Renal cortex interstitium (tissue), 15 donors: ENCODE measurements at places on chromosomes 2 and 18.

DNA sequence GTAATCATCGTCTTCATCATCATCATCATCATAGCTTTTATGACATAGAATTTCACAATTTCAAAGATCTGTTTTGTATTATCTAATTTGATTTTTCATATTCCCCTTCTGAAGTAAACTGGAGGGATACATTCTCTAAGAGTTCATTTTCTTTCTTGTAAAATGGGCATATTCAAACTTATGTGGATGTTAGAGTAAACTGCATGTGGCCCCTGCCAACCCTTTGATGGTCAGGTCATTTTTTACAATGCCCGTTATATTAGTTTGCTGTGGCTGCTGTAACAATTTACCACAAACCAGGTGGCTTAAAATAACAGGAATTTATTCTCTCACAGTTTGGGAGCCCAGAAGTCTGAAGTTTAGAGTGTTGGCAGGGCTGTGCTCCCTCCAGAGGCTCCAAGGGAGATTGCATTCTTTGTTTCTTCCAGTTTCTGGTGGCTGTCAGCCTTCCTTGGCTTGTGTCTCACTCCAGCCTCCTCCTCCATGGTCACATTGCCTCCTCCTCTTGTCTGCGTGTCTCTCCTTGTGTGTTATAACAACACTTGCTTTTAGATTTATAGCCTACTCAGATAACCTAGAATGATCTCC, 127.5 kb upstream of the MMADHC start:
- DNase-seq: no peak

DNA sequence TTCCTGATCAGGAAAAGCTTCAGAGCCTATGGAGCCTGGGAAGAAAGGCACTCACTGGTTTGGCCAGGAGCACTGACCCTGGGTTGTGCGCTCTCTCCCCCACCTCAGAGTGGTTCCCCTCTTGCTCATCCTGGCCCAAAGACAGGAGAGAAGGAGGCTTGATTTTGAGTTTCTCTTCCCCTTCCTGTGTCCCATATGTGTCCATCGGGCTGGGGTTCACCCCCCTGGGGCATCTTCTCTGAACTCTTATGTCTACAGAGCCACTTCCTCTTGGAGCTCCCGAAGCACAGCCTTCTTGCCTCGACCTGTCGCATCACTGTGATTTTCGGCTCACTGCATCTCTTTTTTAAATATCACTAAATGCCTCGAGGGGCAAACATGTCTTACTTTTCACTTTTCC, 692.3 kb downstream of the RNF144A start:
- no peak for DNase-seq

DNA sequence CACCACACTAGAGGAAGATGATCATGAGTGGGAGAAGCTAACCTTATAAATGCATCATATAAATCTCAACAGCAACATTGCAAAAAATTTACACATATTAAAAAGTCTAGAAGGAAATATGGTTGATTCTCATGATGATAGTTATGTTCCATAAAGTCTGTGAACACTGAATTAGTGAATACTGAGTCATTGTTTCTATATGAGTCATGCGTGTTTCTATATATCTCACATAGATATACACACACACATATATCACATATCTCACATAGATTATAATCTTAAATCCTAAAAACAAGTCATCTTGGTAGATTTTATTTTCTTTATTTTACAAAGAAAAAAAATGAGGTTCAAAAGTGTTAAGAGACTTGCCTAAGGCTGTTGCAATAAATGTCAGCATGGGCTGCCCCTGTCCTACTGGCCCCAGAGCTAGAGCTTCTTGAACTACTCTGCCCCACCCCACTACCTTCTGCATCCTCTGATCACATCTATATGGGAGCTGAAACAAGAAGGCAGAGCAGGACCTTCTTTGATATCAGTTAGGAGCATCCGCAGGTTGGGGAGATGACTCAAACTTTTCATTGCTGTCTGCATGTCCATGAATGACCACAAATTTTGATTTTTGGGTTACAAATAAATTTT, 81.8 kb upstream of the ADAM23 start:
- no peak for DNase-seq

- DNase-seq: no peak
Observed at GRCh38 chr2:44715671-44716081, 225.8 kb upstream of the SIX3 start.

- DNase-seq: no peak
Observed at GRCh38 chr2:130987519-130988425, 105.5 kb downstream of the FAM168B start.

DNA sequence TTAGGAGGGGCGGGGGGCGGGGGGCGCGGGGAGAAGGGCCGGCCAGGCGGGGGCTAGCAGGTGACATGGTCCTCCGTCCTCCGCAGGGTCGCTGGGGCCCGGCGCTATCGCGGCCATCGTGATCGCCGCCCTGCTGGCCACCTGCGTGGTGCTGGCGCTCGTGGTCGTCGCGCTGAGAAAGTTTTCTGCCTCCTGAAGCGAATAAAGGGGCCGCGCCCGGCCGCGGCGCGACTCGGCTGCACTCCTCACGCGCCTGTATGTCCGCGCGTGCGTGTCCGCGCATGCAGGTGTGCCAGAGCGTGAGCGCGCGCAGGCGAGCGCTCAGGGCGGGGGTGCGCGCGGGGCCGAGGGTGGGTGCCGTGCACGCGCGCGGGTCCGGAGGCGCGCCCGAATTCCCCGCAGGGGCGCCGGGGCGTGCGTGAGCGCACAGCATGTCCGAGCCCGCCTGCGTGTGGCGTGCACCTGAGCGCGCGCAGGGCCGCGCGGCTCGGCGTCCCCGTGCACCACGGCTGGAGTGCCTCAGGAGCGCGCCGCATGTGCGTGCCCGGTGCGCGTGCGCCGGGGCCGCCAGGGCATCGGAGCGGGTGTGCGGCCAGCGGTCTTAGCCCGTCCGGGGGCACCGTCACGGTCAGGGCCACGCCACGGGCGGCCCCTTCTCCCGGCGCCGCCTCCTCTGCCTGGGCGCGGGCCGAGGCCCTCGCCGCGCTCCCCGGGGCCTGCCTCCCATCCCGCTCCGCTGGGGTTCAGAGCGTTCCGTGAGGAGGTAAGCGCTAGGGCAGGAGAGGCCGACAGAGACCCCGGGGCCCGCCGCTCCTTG, 6.3 kb downstream of the SNORC start:
- no peak for DNase-seq

DNA sequence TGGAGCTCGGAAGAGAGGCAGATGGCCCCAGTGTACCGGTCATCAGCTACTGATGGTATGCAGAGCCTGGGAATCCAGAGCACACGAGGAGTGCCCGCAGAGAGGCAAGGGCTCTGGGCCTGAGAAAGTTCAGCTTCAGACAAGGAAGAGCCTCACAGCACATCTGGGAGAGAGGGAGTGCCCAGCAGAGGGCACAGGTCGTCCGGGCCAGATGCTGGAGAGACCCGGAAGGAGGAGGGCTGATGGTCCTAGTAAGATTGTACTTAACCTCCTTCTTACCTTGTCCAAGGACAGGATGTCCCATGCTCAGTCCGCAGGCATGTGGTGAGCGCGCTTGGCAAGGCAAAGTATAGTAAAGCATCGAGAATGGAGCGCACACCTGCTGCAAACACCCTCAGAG, 24.4 kb upstream of the CHMP1B start:
- no peak for DNase-seq

GRCh38 chr2:57558312-57558711, 488.3 kb upstream of the VRK2 start:
- no peak for DNase-seq

DNA sequence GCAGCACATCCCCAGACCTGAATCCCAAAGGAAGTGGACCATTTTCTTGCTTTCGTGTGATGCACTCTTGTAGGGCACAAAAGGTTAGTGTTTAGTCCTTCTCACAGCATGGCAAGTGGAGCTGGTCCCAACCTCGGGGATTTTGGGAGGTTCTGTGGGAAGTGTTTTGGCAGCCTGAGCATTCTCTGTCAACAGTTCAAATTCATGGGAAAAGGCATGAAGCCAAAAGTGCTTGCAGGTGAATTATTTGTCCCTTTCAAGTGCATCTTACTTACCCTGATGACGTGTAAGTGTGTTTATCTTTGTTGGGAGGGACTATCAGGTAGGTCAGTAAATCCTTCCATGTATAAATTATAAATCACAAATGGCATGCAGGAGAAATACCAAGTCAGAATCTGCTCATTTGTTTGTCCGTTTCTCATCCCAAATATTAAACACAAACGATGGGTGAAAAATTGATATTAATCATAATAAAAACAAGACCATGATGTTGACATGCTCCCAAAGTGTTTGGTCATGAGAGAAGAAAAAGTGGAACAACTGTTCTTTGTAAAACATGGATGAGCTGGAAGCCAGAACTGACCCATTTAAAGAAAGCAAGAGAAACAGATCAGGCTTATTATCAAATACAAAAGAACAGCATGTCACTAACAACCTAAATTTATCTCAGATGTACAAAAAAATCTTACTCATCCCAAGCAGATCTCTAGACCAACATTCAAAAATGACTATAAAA, 57.6 kb downstream of the EPHA4 start:
- no peak for DNase-seq

GRCh38 chr2:179825494-179825893, 35.9 kb downstream of the ZNF385B start:
- DNase-seq: no peak

- no peak for DNase-seq
Observed at GRCh38 chr2:168804214-168804613, 1.8 kb downstream of the NOSTRIN start.

- no peak for DNase-seq
Observed at GRCh38 chr2:2109186-2109585, 221.9 kb downstream of the MYT1L start.

GRCh38 chr2:120477831-120478481, 132.0 kb downstream of the INHBB start:
- no peak for DNase-seq

DNA sequence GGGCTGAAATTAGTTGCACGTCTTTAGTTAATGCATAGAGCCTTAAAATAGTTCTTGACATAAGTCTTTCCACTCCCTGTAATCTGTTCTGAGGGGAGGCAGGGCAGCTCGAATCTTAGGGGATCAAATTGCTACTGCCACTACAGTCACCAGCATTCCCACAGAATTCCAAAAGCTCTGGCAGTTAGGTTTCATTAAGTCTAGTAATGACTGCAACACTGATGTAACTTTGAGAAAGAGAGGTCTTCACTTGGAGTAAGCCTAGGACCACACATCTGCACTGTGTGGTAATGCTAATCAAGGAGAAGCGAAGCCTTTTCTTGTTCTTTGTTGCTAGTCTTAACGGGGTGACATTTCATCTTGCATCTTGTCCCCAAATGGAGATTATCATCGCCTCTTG, 19.3 kb upstream of the NCK2 start:
- no peak for DNase-seq

- DNase-seq: no peak
Observed at GRCh38 chr2:55395724-55396605, 23.7 kb downstream of the CCDC88A start.

DNA sequence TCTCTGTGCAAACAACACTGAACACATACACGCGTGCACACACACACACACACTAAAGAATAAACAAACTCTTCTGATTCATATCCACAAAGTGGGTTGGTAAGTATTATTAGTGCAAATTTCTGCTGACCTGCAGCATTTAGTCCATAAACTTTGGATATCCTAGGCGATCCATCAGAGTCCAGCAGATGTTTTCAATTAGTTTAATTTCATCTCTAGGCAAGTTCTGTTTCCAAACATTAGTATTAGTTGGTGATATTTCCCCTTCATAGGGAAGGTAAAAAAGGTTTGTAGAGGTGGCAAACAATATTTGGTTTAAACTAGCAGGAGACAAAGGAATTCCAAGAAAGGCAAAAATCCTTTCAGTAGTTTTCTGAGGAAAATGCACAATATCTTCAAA, 5.7 kb downstream of the DSEL start:
- no peak for DNase-seq

DNA sequence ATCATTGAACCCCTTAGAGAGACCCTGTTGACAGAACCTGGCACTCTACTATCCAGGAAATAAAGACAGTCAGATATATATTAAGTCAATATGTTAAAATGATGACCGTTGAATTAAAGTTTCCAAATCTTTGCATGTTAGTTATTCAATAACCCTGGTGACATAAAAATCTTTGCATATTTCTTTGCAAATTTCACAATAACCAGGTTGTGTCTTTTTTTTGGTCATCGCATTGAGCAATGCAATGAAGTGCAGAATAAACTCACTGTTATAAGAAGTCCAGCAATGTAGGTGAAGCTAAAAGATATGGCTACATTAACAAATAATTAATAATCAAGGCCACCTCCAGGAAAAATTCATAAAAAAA, 596.9 kb downstream of the NYAP2 start:
- no peak for DNase-seq

DNA sequence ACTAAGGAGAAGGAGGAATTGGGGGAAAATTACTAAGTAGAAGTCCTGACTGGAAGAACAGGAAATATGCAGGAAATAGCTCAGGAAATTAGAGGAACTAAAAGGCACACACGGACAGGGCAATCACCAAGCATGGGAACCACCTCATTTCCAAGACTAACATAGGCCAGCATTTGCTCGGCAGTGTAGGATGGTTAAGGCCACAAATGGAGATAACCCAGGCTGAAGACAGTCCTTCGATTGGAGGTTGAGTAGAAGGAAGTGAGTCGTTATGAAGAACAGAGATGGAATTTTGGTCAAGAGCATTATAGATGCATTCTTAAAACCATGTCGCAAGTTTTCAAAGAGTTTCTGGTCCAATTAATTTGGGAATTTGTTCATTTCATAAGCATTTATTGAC, 401.4 kb downstream of the ALK start:
- no peak for DNase-seq

GRCh38 chr2:100200985-100201384, 58.6 kb upstream of the AFF3 start:
- no peak for DNase-seq

- DNase-seq: no peak
Observed at GRCh38 chr2:68434981-68435380, 32.1 kb downstream of the FBXO48 start.

- DNase-seq: no peak
Observed at GRCh38 chr2:109715313-109715805, 78.7 kb upstream of the RGPD5 start.

GRCh38 chr2:233841183-233841582, 13.2 kb downstream of the HJURP start:
- no peak for DNase-seq
